NCI-H2107 (cell line): ENCODE measurements at places on chromosomes 3 and 15.

DNA sequence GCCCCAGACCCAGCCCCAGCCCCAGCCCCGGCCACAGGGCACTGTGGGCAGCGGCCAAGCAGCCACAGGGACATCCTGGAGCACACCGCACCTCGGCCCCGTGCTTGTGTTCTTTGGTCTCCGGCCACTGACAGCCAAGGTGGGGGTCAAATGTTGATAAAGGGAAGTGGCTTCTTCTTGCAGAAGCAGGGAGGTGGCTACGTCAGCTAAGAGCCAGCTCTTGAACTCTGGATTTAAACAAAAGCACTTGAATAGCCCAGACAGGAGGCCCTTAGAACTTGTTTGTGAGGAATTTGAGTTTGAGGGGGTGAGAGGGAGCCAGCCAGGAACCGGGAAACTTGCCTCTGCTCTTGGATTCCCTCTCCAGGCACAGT lies 135.8 kb upstream of the ABHD17C start:
- no peak for DNase-seq

- no peak for DNase-seq
Observed at GRCh38 chr3:193977622-193978021, 158.3 kb upstream of the HES1 start.

- no peak for DNase-seq
Observed at GRCh38 chr3:87260270-87260669, 16.1 kb downstream of the POU1F1 start.

DNA sequence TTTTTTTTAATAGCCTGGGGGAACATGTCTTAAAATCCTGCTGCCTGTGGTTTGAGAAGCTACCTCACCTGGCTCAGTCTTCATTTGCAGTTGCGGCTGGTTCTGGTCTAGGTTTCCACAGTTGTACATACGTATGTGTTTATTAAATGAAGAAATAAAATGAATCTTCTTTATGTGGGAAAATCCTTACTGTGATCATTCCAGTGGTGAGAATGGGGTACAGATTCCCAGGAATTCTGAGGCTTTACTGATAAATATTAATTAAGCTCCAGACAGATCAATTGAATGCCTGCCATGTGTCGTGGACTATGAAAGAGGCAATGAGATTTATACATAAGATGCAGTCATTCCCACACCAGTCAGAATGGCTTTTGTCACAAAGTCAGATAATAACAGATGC lies 356.1 kb upstream of the GRM7 start:
- DNase-seq, result no peak

DNA sequence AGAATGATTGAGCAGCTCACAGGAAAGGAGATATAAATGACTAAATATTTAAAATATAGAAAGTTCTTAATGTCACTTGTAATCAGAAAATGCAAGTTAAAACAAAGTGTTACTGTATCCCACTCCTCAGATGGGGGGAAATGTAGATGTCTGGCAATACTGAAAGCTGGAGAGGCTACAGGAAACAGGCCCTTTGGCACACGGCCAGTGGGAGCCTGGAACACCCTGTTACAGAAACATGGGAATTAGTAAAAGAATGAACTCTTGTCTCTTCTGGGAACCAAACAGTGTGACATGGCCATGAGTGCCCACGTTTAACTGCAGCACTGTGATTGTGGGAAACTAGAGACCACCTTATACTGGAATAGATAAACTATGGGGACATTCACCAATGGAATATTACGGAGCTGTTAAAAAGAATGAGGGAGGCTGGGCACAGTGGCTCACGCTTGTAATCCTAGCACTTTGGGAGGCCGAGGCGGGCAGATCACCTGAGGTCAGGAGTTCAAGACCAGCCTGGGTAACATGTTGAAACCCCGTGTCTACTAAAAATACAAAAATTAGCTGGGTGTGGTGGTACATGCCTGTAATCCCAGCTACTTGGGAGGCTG lies 50.2 kb downstream of the CDCP1 start:
- no peak for DNase-seq

DNA sequence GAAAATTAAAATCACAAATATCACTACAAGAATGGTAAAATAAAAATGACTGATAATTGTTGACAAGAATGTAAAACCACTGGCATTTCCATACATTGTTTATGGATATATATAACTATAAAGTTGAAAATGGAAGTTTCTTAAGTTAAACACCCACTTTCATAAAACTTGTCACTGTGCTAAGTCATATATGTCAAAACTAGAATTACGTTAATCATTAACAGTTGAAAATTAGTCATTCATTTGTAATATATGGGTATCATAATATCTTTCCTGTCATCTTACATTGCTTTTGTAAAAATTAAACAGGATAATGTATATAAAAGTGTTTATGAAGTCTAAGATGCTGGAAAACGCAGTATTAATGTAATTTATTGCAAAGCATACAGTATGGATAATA lies 1398.6 kb upstream of the ALCAM start:
- DNase-seq, result no peak

DNA sequence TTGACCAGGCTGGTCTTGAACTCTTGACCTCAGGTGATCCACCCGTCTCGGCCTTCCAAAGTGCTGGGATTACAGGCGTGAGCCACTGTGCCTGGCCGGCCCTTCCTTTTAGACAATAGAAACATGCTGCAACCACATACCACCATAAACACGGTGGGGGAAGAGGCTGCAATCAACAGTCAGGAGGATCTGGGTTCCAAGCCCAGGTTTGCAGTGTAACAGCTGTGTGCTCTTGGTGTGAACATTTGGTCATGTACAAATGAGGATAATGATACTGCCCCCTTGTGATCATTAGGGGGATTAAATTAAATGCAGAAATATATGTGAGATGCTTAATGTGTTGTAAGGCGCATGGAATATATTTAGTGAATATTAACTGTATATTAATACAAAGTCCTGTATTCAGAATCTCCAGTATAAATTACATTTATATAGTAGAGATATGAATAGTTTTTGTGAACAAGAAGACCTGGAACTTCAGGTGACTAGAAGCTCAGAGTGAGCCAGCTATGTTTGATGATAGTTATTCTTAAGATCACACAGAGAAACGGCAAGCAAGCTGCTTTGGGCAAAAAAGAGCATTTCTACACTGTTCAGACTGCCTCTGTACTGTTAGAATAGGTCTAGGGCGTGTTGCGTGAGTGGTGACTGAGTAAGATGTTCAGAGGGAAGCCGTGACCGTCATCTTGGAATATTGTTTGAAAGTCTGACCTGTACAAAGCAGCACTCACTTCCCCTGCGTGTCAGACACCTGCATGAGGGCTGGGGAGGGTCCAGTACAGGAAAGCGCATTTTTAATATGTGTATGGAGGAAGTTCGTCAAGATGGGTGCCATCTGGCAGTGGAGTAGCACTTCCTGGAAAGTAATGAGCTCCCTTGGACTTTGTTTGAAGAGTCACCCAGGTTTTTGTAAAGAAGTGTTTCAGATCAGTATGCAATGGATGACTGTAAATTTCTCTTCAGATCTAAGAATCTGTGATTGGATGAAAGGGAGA lies 125.8 kb downstream of the PGPEP1L start:
- no peak for DNase-seq

- DNase-seq, result no peak
Observed at GRCh38 chr15:96733721-96734120, 403.2 kb downstream of the NR2F2 start.

- DNase-seq, result no peak
Observed at GRCh38 chr3:142652826-142653292, 56.7 kb downstream of the PLS1 start.

DNA sequence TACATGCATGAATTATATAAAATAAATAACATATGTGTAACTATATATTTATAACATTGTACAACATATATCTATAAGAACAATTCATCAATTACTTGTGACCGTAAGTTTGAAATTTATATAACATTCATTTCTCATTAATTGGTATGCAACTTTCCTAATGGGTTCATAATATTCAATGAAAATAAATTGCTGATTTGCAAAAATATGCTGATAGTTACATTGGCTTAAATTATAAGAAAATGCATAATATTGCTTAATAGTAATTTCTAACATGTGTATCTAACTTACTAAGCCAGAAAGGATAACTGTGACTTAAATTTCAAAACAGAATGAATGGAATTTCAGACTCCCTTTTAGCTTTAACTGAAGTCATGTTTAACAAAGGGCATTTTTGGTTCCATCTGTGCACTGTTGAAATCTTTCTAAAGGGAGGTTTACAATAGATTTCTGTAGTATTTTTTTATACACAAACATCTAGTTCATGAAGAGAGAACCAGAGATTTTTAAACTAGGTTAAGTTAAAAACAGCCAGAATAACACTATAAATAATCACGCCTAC lies 310.9 kb downstream of the TBC1D5 start:
- DNase-seq, result no peak
